ENCODE measurements at places on chromosomes 12 and 14.

DNA sequence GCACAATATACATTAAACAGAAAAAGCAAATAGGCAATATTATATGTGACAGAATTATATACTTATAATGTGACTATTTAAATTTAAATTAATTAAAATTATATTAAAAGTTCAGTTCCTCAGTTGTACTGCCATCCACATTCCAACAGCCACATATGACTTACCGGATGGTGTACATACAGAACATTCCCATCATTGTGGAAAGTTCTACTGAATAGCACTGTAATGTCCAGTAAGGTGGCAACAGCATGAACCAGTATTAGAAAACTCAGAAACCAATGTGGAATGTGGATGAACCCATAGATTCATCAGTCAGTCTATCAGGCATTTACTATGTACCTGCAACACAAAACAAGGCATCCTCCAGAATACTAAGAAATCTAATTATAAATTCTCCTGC lies 12.4 kb downstream of the ATG14 start:
- DNase-seq: no peak

DNA sequence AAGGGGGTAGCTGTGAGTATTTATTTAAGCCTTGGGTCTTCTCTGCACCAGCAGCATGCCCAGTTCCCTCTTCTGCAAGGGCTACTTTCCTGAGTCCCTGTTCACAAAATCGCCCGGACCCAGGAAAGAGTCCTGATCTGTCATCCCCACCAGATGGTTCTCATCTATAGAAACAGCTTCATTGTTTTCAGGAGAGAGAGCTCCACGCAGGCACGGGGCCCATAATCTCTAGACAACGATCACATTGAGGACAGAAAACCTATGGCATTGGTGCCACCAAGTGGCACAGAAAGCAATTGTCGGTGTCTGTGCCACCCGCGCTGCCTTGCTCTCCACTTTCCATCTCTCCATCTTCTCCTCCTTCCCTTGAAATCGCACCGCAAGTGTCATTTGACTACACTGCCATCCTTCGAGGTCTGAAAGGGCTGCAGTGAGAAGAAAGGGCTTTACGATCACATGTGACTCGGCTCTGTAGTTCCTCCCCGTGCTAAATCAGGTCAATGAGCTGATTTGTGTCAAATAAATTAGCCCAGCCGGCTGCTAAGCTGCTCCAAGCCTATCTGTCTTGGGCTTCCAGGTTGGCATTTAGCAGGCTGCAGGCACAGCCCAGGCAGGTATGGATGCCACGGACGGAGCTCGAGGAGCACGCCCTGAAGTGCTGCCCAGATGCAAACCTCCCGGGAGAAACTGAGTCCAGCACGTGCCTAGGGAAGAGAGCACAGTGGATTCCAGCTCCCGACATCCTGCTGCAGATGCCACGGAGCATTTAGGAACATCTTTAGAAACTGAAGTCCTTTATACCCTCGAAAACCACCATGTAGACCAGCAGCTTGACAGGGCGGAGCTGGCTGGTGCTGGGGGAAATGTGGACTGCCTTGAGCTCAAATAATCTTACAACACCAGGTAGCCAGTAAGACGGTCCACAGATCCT lies 28.8 kb downstream of the SPRING1 start:
- peak; percentile 51 for DNase-seq

- no peak for DNase-seq
Observed at GRCh38 chr12:119258556-119258955, 76.0 kb upstream of the CCDC60 start.

GRCh38 chr12:84874125-84874824 lies 38.3 kb downstream of the SLC6A15 start:
- no peak for DNase-seq

- DNase-seq: no peak
Observed at GRCh38 chr12:101775816-101776215, 36.6 kb upstream of the SYCP3 start.

DNA sequence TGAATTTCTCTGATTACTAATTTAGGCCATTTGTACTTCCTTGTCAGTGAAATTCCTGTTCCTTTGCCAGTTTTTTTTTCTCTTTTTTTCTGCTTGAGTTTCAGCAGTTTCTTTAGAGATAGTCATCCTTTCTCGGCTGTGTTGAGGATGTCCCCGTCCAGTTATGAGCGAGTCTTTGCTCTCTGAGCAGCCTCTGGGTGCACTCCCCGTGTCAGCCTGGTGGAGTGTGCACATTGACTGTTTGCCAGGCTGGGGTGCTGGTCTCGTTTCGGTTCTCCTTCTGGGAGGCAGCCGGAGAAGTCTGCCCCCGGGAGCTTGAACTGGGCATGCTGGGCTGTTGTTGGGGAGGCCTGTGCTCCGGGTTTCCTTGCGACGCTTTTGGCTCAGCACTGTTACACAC lies 3.0 kb downstream of the PACS2 start:
- DNase-seq: no peak

- DNase-seq: no peak
Observed at GRCh38 chr12:72570601-72571000, 298.4 kb downstream of the TRHDE start.

GRCh38 chr12:13176256-13176655 lies 20.3 kb upstream of the EMP1 start:
- no peak for DNase-seq

DNA sequence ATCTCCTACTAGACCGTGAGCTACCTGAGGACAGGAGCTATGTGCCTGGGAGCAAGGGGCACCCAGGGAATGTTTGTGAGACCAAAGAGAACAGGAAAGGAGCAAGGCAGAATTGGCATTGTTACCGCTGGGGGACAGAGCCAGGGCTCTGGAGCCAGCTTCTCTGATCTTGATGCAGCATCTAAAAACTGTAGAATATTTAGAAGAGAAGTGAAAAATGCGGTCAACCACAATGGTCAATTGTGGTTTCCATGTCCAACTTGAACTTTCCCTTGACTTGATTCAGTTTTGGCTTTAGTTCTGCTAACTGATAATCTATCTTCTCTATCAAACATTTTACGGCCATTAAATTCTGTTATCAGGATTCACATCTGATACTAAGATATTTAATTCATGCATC lies 201.2 kb downstream of the ANO4 start:
- no peak for DNase-seq

DNA sequence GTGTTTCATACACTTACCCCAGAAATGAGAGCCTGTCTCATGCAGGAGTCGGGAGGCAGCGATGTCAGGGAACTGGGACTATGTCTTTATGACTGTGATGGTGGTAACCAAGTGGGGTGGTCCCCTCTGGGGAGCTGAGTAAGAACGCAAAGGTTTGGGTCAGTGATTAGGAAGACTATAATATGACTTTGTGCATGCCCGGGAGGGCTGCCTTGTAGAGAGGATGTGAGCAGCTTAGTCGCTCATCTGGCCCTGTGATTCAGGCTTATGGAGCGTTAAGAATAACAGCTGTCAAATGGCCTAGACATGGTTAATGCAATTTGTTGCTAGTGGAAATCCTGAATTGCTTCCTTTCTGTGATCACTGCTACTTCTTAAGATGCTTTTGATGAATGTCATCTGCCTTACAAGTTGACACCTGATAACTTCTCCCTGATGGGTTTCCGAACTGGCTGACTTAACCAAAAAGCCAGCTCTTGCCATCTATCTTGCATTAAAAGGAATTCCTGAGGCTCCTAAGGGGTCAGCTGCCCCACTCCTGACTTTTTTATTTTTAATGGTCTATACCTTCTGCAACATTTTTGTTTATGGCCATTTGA lies 35.4 kb upstream of the AACS start:
- DNase-seq: no peak

GRCh38 chr12:47711448-47711847 lies 5.6 kb upstream of the RPAP3 start:
- no peak for DNase-seq

GRCh38 chr12:122969676-122970075 lies 3.4 kb upstream of the ABCB9 start:
- no peak for DNase-seq

DNA sequence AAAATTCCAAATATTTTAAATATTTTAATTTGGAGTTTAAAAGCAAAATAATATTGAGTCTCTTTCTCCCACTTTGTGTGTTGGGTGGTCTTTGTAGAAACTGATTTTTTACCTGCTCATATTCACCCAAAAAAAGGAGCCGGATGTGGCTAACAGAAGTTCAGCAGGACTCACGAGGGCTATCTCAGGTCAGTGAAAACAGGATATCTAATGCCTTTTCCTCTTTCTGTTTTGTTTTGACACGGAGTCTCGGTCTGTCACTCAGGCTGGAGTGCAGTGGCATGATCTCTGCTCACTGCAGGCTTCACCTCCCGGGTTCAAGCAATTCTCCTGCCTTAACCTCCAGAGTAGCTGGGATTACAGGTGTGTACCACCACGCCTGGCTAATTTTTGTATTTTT lies 30.8 kb downstream of the COA8 start:
- DNase-seq: no peak

All from transverse colon (tissue), 4 donors.